ENCODE measurements at places on chromosomes 3 and 15. TPM values are rescaled to one million over a fixed set of nuclear protein-coding genes. Genes with fewer than 3 reads are reported as not detected.

IL17RC gene
- 26.8 TPM for total RNA-seq

GRAMD1C gene
- total RNA-seq, result 0.52 TPM

WDR93 gene
- total RNA-seq, result 0.26 TPM

IL5RA gene
- not detected for total RNA-seq

CELSR3 gene
- 3.8 TPM for total RNA-seq
